ENCODE measurements at places on chromosomes 6 and 20. TPM values are rescaled to one million over a fixed set of nuclear protein-coding genes. Genes with fewer than 3 reads are reported as not detected.
A peak's percentile ranks its signal among the peaks of the same experiment; 100 is the strongest.

Gene ADGB
- total RNA-seq: not detected

GRCh38 chr20:23193801-23194384 is 107.8 kb upstream of the CD93 start:
- DNase-seq: no peak

Gene ZNF184
- total RNA-seq: 14.9 TPM

Gene CAP2
- total RNA-seq: not detected

DNA sequence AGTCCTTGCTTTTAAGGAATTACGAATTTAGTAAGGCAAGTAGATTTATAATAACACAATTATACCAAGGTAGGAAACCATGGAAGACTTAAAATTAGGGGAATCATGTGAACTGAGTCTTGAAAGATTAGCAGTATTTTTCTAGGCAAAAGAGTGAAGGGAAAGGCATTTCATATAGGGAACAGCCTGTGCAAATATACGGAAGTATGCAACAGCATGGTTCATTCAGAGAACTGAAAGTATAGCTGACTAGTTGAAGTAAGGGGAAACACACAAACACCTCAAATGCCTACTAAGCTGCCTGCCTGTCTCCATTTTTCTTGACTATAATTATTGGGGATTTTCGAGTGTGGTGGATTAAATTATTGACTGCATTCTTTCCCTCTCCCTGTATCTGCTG is 39.0 kb upstream of the ECHDC1 start:
- DNase-seq: no peak

Gene AVP
- total RNA-seq: 1.4 TPM

Gene ABCC10
- 81.7 TPM for total RNA-seq

- DNase-seq: no peak
Observed at GRCh38 chr6:150576651-150577226, 22.9 kb upstream of the PLEKHG1 start.

DNA sequence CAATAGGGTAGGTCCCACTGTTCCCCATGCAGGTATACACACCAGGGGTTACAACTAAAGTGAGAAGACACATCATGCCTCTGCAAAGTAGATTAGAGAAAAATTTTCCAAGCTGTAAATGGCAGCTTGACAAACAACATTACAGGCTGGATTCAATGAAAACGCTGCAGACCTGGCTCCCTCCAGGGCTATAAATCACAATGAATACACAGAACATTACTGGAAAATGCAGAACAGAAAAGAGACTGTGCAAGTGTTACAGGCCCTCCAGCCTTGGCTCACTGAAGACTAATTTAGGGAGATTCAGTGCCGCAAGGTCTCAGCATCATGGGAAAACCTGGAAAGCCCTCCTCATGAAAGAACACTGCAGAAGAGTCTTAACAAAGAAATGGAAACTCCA is 207.8 kb downstream of the KHDC1L start:
- DNase-seq: no peak

DNA sequence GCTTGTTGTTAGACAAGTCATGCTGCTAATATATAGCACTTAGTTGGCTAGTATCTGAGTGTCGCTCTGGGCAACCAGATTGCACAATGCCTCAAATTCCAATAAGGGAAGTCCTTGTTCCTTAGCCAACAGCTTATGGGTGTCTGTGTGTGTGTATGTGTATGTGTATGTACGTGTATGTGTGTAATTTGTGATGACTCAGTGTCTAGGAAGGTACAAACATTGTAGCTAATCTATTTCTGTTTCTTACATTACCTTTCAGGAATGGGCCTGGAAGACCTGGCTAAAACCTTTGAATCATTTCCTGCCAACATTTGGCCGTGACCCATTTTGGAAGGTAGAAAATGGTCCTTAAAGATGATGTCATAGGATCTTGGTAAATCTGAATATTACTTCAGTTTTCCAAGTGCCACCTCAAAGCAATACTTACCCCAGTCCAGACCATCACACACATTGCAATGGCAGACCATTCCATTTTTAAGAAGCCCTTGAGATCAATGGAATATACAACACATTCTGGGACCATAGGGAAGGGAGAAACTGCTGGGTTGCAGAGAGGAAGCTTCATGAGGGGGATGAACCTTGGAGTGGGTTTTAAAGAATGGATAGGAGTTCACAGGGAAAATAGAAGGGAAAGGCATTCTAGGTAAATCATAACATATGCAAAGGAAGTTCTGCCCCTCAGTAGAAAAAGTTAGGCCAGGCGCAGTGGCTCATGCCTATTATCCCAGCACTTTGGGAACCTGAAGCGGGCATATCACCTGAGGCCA is 25.1 kb downstream of the NEDD9 start:
- no peak for DNase-seq

DNA sequence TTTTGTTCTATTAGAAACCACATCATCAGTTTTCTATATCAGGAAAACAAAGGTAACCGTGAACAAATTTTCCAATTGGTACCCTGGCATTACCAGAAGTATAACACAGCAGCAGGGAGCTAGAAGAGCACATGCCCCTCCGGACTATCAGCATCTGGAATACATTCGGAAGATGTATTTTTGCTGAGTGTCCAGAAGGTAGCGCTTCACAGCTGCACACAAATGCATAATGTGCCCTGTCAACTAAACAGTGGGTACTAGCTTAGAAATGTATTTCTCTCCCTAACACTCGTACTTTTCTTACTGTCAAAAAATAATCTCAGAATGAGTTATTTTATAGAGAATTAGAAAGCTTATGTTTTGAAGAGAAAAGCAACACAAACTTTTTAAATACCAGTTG is 77.6 kb downstream of the HUS1B start:
- DNase-seq: no peak

Gene BPI
- total RNA-seq: not detected

GRCh38 chr6:36682328-36683144 is 4.0 kb downstream of the CDKN1A start:
- DNase-seq: peak; percentile 81

DNA sequence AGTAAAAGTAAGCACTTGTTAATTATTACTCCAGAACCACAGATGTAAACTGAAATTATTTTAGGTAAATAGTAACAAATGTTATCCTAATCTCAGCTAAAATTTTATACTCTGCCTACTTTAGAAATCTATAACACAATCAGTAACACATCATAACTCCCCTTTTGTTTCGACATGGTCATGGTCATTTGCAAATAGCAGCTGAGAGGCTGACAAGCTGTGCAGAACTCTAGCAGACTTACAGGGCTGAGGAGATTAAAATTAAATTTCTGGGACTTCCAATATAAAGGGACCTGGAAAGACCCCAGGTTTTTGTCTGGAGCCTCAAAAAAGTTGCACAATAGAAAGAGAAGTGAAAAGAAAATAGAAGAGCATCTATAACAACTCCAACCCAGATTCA is 88.8 kb downstream of the PRL start:
- DNase-seq: no peak

DNA sequence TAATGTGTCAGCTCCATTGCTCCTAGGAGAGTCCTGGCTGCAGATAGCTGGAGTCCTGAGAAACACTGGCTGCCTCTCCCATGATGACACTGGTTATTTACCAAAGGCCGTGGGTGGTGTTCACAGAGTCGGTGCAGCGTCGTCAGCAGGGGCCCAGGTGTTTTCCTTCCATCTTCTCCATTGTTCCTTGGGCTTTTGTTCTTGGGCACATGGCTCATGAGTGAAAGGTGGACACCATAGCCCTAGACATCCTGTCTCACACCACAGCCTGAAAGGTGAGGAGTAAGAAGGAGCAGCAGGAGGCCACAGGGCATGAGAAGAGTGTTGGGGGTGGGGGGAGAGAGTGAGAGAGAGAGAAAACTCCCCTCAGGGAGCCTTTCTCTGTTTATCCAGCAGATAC is 9.1 kb downstream of the CST5 start:
- no peak for DNase-seq

Gene OR2H2
- not detected for total RNA-seq

DNA sequence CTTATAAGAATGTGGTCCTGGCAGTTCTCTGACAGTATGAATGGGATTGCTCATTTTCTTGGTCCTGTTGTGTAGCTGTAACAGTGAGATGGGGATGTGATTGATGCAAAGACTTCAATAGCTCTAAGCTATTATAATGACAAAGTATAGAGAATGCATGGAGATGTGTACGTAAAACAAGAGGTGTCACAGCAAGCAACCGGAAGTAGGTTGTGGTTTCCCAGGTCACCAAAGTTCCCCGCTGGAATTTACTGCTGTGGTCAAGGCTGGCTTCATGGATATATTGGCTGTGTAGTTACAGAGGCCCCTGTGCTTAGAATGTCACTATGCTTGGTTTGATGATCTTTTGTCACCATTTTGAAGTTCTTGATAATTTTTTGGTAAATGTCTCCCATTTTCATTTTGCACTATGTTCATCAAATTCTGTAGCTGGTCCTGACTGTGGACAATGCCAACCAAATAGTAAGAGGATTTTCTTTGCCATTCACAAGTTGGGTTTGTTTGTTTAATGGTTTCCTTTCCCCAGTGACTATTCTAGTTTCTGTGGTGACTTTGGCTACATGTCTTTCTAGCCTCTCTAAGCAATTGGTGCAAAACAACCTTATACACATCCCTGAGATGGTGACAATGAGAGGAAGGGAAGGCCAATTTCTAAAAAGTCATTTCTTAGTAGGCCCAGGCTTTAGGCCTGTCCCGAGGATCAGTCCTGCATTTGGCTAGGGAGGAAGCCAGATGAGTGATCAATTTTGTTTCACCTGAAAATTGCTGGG is 10.5 kb downstream of the DNAH8 start:
- no peak for DNase-seq

DNA sequence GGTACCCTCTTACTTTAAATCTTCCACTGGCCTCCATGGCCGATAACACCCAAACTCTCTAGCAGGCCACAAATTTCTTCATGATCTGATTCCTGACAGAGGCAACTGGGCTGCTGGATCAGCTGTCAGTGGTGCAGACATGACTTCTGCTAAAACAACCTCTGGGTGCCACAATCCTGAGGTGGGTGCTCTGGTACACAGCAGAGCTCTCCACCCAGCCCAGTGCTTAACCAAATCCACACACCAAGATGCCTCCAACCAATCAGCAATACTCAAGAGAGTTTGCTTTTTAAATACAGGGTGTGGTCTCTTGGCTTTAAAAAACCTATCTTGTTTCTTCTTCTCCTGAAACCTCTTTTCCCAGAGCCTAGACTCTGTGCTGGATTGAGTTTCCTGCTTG is 126.6 kb upstream of the SPACA1 start:
- DNase-seq: no peak

GRCh38 chr6:20409427-20409971 is 7.8 kb downstream of the E2F3 start:
- DNase-seq: no peak

DNA sequence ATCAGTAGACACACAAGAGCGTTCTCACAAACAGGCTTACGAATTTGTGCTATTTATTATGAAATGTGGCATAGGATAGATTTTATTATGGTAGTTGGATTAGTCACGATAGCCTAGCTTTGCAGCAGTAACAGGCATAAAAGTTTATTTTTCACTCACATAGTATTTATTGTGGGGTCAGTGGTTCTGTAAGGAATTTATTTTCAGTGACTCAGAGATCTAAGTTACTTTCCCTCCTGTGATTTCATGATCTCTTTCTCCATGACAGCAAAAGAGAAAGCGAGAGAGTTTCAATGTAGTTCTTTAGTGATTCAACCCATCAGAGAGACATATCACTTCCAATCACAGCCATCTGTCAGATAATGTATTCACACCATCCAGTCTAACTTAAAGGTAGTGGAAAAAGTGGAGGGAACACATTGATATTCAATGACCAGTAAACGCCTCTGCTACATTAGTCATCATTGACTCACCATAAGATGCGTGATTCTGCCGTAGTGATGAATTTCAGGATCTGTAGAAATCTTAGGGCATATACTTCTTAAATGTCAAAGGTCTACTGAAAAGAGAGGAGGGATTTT is 605.5 kb downstream of the HDGFL1 start:
- no peak for DNase-seq

- DNase-seq: no peak
Observed at GRCh38 chr20:4076033-4076432, 60.7 kb upstream of the RNF24 start.

DNA sequence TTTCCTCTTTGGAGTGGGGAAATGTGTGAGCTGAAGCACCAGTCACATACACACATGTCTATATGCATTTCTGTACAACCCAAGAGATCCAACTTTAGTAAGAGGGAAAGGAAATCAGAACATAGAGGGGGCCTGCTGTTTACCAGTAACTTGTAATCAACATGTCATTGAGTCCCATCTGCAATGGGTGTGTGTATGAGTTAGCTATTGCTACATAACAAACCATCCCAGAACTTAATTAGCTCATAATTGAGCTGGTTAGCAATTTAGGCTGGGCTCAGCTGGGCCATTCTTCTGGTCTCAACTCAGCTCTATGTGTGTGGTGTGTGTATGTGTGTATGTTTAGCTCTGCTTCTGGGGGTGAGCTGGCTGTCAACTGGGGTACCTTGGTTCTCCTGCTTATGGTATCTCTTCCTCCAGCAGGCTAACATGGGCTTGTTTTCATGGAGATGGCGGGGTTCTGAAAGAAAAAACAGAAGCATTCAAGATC is 10.3 kb upstream of the RPP40 start:
- DNase-seq: no peak

- no peak for DNase-seq
Observed at GRCh38 chr6:167238146-167238693, 52.9 kb upstream of the UNC93A start.

Gene BYSL
- total RNA-seq: 1.8 TPM

Gene SNAP91
- not detected for total RNA-seq

- DNase-seq: no peak
Observed at GRCh38 chr6:158207422-158207788, 39.3 kb downstream of the GTF2H5 start.

Gene PGBD1
- total RNA-seq: 1.0 TPM

GRCh38 chr20:45053430-45054351 is 47.2 kb downstream of the KCNS1 start:
- DNase-seq: no peak

- DNase-seq: peak; percentile 48
Observed at GRCh38 chr6:3455147-3455568, 1.7 kb downstream of the SLC22A23 start.

DNA sequence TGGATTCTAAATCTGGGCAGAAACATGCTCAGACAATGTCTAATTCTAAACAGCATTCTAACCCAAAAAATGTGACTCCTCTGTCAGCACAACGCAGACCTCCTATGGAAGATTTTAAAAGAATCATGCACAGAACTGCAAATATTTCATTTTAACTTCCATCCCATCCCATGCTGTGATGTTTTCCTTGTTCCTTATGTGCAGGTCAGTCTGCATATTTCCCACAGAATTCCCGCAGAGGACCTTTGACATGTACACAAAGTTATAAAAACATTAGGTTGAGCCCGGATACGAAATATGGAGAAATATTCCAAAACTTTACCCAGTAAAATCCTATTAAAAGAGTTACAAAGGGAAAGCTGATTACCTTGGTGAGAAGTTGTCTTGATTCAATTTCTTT is 467.1 kb upstream of the EPHA7 start:
- DNase-seq: no peak

- DNase-seq: peak; percentile 40
Observed at GRCh38 chr20:5205348-5206210, 78.8 kb downstream of the CDS2 start.

DNA sequence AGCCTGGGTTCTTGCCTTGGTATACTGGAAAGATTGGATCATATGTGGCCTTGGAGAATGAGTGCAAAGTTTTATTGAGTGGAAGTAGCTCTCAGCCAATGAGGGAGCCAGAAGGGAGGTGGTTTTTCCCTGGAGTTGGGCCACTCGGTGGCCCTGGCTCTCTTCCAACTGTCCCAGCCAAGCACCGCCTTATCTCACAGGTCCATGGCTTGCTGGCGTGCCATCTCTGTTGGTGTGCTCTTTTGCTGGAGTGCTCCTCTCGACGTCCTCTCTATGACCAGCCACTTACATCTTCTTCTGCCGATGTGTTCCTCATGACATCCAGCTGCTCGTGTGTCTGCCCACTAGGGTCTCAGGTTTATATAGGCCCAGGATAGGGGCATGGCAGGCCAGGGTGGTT is 505.9 kb upstream of the SYNCRIP start:
- no peak for DNase-seq
